ENCODE measurements at places on chromosomes 4 and X. TPM values are rescaled to one million over a fixed set of nuclear protein-coding genes. Genes with fewer than 3 reads are reported as not detected.

GPRIN3 gene
- 12.4 TPM for total RNA-seq

GC gene
- total RNA-seq = not detected

HSD17B13 gene
- total RNA-seq = 0.11 TPM

ZCCHC12 gene
- total RNA-seq = not detected

Data from activated naive CD4-positive, alpha-beta T cell treated with anti-CD3 and anti-CD28 coated beads, Interleukin-2, amount 50 U/mL, for 72 hours (primary cell).